ENCODE measurements at places on chromosomes 2 and 18. TPM values are rescaled to one million over a fixed set of nuclear protein-coding genes. Genes with fewer than 3 reads are reported as not detected.

OTOS gene
- total RNA-seq: not detected

IAH1 gene
- total RNA-seq: 72.1 TPM

STPG4 gene
- total RNA-seq: 0.20 TPM

FAHD2B gene
- 29.6 TPM for total RNA-seq

FNDC4 gene
- total RNA-seq: 0.14 TPM

VWC2L gene
- total RNA-seq: not detected

DOCK10 gene
- 251 TPM for total RNA-seq

DQX1 gene
- total RNA-seq: 0.38 TPM

- H3K4me1 ChIP-seq: no peaks in the 10 kb centered on the region
- no peak for DNase-seq
- H3K4me3 ChIP-seq: no peak overlapping the region
- peaks cover 51% of the 10 kb centered on the region for H3K27me3 ChIP-seq
- no peaks in the 10 kb centered on the region for H3K36me3 ChIP-seq
Measured at GRCh38 chr2:170313347-170313991, 135.5 kb downstream of the MYO3B start.

- H3K4me3 ChIP-seq: no peak overlapping the region
- no peaks in the 10 kb centered on the region for H3K4me1 ChIP-seq
- no peak overlapping the region for H3K27ac ChIP-seq
- H3K36me3 ChIP-seq: no peaks in the 10 kb centered on the region
- no peak for DNase-seq
- H3K27me3 ChIP-seq: peaks cover 6% of the 10 kb centered on the region
Measured at GRCh38 chr2:18122544-18123210, 244.2 kb downstream of the KCNS3 start.

- H3K27me3 ChIP-seq: no peaks in the 10 kb centered on the region
- no peak for DNase-seq
- H3K27ac ChIP-seq: no peak overlapping the region
- H3K36me3 ChIP-seq: no peaks in the 10 kb centered on the region
Measured at GRCh38 chr2:54254180-54254579, 1.8 kb downstream of the TSPYL6 start.

DNA sequence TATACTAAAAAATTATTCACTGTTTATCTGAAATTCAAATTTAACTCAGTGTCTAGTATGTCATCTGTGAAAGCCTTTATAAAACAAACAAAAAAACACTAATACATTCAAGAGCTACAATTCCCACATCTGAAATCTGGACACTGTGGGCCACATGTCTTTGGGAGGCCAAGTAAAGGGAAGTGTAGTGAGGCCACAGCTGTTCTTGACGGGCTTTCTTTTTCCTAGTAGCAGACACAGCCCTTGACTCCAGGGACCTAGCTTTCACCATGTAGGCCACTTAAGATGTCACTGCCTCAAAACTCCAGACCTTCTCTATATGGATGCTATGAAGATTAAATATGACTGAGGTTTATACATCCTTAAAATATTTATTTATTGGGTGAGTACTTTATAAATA is 91.1 kb downstream of the RBMS1 start:
- peaks cover 14% of the 10 kb centered on the region for H3K36me3 ChIP-seq
- peaks cover 51% of the 10 kb centered on the region for H3K4me1 ChIP-seq
- no peak overlapping the region for H3K4me3 ChIP-seq

DNA sequence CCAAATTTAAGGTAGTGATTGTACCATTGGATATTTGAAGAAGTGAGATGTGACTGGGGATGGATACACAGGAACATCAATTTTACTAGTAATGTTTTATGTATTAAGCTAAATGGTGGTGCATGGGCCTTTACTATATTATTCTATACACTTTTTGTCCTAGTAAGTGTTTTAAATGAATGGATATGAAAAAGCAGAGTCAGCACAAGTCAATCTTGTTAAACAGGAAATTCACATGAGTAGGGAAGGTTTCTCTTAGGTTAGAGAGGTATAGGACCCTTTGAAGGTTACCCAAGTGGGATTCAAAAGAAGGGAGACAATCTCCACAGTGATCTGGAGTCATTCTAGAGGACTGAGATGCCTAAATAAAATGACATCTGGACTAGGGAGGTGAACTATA is 71.8 kb upstream of the NCKAP5 start:
- no peak overlapping the region for H3K4me3 ChIP-seq
- no peak overlapping the region for H3K27ac ChIP-seq
- no peak for DNase-seq

DNA sequence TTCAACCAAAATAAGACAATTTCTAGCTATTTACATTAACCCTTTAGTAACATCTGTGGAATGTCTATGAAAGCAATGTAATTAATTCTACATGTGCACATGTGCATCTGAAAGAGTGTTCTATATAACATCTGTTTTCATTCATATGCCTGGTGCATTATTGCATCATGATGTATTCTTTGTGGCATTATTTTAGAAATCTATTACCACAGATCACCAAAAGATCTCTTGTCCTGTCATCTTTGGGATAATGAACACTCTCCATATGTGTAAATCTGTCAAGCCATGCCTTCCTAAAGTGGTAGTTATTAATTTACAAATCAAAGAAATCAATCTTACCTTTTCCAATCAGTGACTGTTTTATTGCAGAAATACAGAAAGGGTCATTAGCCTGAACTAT is 86.9 kb downstream of the TRIB2 start:
- no peaks in the 10 kb centered on the region for H3K36me3 ChIP-seq
- no peak overlapping the region for H3K4me3 ChIP-seq
- no peaks in the 10 kb centered on the region for H3K4me1 ChIP-seq
- DNase-seq: no peak
- no peak overlapping the region for H3K27ac ChIP-seq
- no peaks in the 10 kb centered on the region for H3K27me3 ChIP-seq

- H3K27ac ChIP-seq: no peak overlapping the region
- H3K27me3 ChIP-seq: no peaks in the 10 kb centered on the region
- no peaks in the 10 kb centered on the region for H3K36me3 ChIP-seq
- no peak for DNase-seq
- H3K4me3 ChIP-seq: no peak overlapping the region
Measured at GRCh38 chr2:5125017-5125730, 567.0 kb upstream of the SOX11 start.

GRCh38 chr2:10798783-10799182 is 13.8 kb downstream of the PDIA6 start:
- no peak for DNase-seq
- H3K4me1 ChIP-seq: peaks cover 17% of the 10 kb centered on the region
- H3K4me3 ChIP-seq: no peak overlapping the region
- H3K27me3 ChIP-seq: no peaks in the 10 kb centered on the region
- H3K36me3 ChIP-seq: peaks cover 48% of the 10 kb centered on the region
- no peak overlapping the region for H3K27ac ChIP-seq

DNA sequence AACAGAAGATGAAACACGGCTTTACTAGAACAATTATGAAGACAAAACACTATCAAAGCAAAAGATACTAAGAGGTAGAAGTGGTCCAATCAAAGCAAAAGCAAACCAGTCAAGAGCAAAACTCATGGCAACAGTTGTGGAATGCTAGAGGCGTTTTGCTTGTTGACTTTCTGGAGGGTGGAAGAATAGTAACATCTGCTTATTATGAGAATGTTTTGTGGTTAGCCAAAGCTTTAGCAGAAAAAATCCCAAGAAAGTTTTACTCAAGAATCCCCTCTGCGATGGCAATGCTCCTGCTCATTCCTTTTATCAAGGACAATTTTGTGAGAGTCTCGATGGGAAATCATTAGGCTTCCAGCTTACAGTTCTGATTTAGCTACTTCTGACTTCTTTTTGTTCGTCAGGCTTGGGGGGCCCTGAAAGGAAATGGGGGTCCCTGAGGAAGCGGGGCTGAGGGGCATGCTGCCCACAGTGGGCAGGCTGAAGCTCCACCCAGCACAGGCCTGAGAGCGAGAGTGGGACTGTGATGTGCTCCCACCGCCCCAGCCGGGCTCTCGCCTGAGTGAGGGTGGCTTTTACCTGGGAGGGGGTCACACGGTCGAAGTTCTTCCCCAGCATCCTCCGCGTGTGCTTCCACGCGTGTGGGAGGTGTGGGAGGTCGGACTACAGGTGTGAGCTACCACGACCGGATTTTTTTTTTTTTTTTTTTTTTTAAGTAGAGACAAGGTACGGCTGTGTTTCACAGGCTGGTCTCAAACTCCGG is 49.0 kb upstream of the MC4R start:
- H3K36me3 ChIP-seq: no peaks in the 10 kb centered on the region
- H3K27me3 ChIP-seq: no peaks in the 10 kb centered on the region
- no peak for DNase-seq
- H3K4me1 ChIP-seq: no peaks in the 10 kb centered on the region
- H3K27ac ChIP-seq: no peak overlapping the region
- H3K4me3 ChIP-seq: no peak overlapping the region

DNA sequence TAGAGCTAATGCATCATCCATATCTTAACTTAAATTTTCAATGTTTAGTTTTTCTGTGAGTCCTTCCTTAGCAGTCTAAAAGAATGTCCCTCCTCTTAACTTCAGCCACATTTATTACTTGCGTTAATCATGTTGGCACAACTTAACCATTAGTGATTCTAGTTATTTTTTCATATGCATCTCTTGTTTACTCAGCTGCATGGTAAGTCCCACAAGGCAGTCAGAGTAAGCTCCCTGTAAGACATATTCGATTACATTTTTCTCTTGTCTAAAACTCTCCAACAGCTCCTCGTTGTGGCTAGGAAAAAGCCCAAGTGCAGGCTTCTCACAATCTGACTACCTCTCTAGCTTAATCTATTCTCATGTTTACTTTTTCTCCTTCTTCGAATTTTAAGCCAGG is 2045.3 kb upstream of the PIK3C3 start:
- H3K4me3 ChIP-seq: no peak overlapping the region
- no peaks in the 10 kb centered on the region for H3K27me3 ChIP-seq
- H3K4me1 ChIP-seq: no peaks in the 10 kb centered on the region
- no peak overlapping the region for H3K27ac ChIP-seq

- H3K36me3 ChIP-seq: peaks cover 10% of the 10 kb centered on the region
- DNase-seq: peak; percentile 79
- no peaks in the 10 kb centered on the region for H3K27me3 ChIP-seq
Measured at GRCh38 chr18:13577091-13577697, 149.2 kb downstream of the FAM210A start.

DNA sequence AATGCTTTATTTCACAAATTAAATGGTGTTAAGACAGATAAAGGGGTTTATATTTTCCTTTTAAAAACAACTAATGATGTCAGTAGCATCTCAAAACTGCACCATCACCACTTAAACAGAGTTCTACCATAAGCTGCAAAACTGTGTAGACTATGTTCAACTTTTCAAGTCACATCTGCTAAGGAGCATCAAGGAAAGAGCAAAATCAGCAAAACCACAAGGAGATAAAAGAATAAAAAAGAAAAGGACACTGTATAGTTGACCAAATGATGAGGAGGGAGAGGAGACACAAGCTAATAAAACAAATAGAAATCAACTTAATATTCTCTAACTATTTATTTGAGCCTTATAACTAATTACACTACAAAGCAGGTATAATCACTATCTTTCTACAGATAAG is 33.9 kb downstream of the PRPF40A start:
- no peak overlapping the region for H3K27ac ChIP-seq
- peaks cover 32% of the 10 kb centered on the region for H3K36me3 ChIP-seq
- no peak overlapping the region for H3K4me3 ChIP-seq
- H3K4me1 ChIP-seq: peaks cover 21% of the 10 kb centered on the region
- DNase-seq: no peak

GRCh38 chr2:130985831-130986649 is 107.2 kb downstream of the FAM168B start:
- H3K27ac ChIP-seq: no peak overlapping the region
- peaks cover 6% of the 10 kb centered on the region for H3K4me1 ChIP-seq
- H3K36me3 ChIP-seq: no peaks in the 10 kb centered on the region
- H3K4me3 ChIP-seq: no peak overlapping the region
- DNase-seq: no peak

GRCh38 chr2:17578466-17578928 is 38.0 kb downstream of the VSNL1 start:
- H3K4me3 ChIP-seq: no peak overlapping the region
- DNase-seq: no peak
- no peaks in the 10 kb centered on the region for H3K36me3 ChIP-seq
- no peak overlapping the region for H3K27ac ChIP-seq
- peaks cover 2% of the 10 kb centered on the region for H3K27me3 ChIP-seq
- H3K4me1 ChIP-seq: peaks cover 24% of the 10 kb centered on the region

DNA sequence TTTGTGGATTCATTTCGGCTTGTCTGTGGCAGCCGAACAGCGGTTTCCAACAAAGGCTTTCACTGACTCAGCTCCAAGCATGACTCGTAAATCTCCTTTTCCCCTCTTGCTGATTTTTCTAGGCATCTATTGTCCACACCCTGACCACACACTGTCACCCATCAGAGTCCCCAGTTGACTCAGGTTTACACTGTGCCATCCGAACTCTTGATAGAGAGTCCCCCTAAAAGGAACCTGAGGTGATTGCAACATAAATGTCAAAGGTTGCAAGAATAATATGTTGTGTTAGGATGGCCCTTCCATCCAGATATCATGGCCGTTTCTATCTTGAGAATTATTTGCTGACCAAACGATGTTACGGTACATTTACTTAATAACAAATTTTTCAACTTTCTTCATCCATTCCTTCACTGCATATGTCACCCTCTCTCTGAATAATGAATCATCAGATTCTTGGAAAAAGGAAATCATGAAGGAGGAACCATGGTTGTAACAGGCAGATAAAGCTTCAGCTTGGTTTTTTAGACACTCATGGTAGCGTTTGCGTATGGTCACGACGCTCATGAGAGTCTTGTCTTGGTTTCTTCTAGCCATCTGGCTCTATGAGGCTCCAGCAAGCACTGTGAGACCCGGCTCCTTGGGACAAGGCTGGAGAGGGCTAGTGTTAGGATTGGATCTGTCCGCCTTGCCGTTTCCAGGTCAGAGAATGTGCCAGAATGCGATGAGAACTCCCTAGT is 72.1 kb downstream of the NPAS2 start:
- no peak overlapping the region for H3K27ac ChIP-seq
- H3K4me3 ChIP-seq: no peak overlapping the region
- no peak for DNase-seq
- H3K27me3 ChIP-seq: peaks cover 2% of the 10 kb centered on the region

GRCh38 chr2:88765154-88765888 is 73.8 kb downstream of the RPIA start:
- peak overlapping the region; percentile 52 for H3K4me3 ChIP-seq
- H3K27me3 ChIP-seq: peaks cover 43% of the 10 kb centered on the region
- peak; percentile 53 for DNase-seq
- peaks cover 3% of the 10 kb centered on the region for H3K4me1 ChIP-seq
- no peaks in the 10 kb centered on the region for H3K36me3 ChIP-seq
- no peak overlapping the region for H3K27ac ChIP-seq

- no peak overlapping the region for H3K4me3 ChIP-seq
- DNase-seq: no peak
- no peaks in the 10 kb centered on the region for H3K36me3 ChIP-seq
- peaks cover 3% of the 10 kb centered on the region for H3K27me3 ChIP-seq
- H3K4me1 ChIP-seq: no peaks in the 10 kb centered on the region
Measured at GRCh38 chr2:160868891-160869290, 291.3 kb upstream of the TANK start.

Data from activated CD8-positive, alpha-beta memory T cell treated with anti-CD3 and anti-CD28 coated beads, Interleukin-2, amount 10 ng/mL, durations not matched to agents 7 days and 5 days (primary cell).